ENCODE measurements at places on chromosomes 12 and 14.

GRCh38 chr12:12714276-12715021, 2.7 kb upstream of the CDKN1B start:
- DNase-seq = peak; percentile 89

DNA sequence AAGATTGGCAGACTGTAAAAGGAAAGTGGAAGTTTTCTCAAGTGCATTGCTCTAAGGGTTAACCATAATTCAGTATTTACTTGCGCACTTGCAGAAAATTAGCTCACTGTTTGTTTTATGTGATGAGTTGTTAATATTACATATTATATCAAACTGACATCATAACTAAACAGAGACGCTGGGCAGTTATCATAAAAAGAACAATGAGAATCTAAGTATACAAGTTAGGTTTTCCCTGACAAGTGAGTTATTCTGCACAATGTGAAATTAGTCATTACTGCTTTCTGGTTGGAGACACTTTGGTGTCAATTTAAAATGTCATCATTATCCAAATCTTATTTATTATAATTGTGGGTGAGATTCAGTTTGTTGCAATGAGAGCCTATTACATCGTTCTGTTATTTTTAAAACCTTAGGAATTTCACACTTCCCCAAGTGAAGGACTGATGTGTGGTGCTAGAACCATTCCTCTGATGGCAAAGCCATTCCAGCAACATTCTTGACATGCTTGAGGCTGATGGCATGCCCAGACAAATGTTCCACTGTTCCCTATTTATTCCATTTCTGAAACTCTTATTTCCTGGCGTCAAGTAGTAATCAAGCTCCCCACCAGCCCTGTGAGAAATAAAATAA, 90.1 kb upstream of the FLRT2 start:
- no peak for DNase-seq

GRCh38 chr12:106107566-106107965, 31.2 kb downstream of the NUAK1 start:
- DNase-seq = no peak

GRCh38 chr12:96919510-96920210, 12.6 kb downstream of the NEDD1 start:
- no peak for DNase-seq

DNA sequence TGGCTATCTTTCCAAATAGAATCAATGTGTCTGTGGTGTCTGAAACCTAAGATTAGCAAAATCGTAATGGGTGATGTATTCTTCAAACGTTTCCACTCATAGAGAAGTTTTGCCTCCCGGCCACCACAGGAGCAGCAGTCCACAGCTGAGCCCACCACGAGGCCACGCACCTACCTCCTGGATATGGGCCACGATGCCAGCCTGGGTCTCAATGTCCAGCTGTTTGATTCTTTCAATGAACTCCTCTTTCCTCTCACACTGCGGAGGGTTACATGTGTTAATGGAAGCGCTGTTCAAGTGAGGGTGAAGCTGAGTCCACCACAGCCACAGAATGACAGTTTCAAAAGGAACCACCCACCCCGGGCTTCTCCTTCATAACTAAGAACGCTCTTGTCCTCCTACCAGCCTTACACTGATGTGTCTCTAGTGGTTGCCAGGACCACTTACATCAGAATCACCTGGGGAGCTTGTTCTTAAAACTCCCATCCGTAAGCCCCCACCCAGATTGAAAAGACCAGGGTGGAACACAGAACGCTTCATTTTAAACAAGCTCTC, 75.3 kb downstream of the CCDC88C start:
- no peak for DNase-seq

- DNase-seq = no peak
These were observed 17.6 kb upstream of the SLC2A13 start for GRCh38 chr12:40123496-40123895.

DNA sequence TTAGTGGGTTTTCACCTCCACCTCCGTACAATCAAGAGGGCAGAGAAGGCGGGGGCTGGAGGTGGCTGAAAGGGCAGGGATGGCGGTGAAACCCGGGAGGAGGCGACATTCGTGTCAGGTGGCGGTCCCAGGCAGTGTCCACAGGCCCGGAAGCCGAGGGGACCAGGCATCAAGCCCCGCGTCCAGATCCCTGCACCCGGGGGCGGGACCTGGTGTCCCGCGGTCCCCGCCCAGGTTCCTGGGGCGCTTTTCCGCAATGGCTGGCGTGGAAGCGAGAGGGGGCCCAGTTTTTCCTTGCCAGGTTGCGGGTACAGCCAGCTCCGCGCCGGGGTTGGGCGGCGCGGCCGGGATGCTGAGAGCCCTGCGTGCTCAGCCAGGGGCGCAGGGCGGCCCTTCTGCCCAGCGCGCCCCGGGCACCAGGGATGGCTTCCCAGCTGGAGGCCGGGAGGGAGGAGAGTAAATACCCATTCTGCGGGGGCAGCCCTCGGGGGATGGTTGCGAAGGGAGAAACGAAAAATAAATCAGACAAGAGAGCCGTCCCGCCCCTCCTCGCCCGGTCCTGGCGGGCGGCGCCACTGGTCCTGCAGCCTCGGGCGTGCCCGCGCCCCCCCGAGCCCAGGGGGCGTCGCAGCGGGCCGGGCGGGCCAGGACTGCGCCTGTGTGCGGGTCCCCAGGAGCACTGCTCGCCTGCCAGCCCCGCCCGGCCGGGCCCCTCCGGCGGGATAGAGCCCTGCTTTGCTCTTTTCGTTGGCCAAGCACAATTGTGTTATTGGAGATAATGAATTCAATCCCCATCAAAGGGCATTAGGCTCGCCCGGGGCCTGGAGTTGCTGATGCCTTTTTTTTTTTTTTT, 11.5 kb downstream of the FOXA1 start:
- DNase-seq = no peak

- no peak for DNase-seq
These were observed 10.2 kb downstream of the RCOR1 start for GRCh38 chr14:102602421-102603292.

- DNase-seq = no peak
These were observed 131.9 kb upstream of the CPM start for GRCh38 chr12:69064734-69065443.

DNA sequence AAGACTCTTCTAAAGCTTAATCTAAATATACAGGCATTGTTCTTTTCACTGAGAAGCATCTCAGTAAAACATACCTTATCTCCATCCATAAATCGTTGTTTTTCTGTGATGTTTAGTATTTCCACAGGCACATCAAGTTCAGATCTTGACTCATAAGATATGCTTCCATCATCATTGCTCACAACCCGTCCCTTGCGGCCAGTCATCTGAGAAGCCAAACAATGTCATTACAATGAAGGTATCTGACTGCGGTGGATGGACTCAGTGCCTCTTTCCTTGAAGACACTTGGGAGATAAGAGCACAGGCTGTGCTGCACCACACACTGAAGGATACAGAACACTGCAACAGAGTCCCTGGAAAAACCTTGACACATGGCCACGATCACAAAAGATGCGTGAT, 44.8 kb downstream of the SBNO1 start:
- no peak for DNase-seq

- DNase-seq = no peak
These were observed 624 bp upstream of the PLEKHD1 start for GRCh38 chr14:69483765-69484443.

- no peak for DNase-seq
These were observed at the start of gene ABCC9 for GRCh38 chr12:21940549-21941505. TSS of gene ABCC9 (minus strand) at chr12:21941426. CDS start at chr12:21936674, 4,752 bp downstream.

GRCh38 chr14:49106741-49107667, 479.2 kb downstream of the RPS29 start:
- no peak for DNase-seq

GRCh38 chr14:92416544-92416943, 93.6 kb downstream of the SLC24A4 start:
- no peak for DNase-seq

DNA sequence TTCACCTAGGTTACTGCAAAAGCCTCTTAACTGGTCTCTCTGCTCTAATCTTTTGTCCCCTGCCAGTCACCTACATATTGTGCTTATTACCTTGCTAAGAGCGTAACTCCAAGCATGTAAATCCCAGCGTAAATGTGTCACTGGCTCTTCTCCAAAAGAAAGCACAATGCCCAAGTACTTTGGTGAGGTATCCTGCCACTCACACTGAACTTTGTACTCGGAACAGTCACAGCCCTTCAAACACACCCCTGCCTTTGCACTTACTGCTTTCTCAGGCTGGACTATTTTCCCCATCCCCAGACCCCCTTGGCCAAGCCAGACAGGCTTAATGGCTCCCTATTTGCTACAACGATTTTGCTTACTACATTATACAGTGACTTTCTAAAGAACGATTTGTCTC, 31.7 kb downstream of the GALNT4 start:
- no peak for DNase-seq

DNA sequence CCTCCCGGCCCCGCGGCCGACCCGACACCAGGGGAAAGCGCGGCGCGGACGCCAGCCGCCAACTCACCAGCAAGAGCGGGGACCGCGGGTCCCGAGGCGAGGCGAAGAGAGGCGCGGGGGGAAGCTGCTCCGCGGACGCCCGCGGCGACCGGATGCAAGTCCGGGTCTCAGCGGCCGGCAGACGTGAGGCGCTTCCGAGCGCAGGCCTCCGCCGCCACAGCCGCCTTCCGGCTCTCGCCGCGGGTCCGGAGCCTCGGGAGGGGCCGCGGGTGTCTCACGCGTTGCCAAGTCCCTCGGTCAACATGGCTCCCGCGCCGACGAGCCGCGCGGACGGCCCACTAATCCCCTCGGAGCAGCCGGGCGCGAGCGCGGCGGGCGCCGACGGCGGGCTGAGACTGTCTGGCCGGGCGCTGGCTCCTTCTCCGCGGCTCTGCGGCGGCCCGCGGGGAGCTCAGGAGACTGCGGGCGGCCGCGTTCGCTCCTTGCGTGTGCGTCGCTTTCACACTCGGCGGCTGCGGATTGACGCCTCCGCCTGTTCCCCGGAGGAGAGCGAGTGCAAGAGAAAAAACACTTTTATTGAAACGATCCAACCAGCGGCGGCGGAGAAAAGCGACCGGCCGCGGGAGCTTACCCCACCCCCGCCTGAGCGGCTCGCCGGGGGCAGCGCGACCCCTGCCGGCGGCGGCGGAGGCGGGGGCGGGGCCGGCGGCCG, at the start of gene CDK17:
Gene CDK17, minus strand, starts transcription at position 521 of the 712 bp plus-strand sequence. CDS start 65,603 bp downstream, outside the sequence.
- peak; percentile 91 for DNase-seq

DNA sequence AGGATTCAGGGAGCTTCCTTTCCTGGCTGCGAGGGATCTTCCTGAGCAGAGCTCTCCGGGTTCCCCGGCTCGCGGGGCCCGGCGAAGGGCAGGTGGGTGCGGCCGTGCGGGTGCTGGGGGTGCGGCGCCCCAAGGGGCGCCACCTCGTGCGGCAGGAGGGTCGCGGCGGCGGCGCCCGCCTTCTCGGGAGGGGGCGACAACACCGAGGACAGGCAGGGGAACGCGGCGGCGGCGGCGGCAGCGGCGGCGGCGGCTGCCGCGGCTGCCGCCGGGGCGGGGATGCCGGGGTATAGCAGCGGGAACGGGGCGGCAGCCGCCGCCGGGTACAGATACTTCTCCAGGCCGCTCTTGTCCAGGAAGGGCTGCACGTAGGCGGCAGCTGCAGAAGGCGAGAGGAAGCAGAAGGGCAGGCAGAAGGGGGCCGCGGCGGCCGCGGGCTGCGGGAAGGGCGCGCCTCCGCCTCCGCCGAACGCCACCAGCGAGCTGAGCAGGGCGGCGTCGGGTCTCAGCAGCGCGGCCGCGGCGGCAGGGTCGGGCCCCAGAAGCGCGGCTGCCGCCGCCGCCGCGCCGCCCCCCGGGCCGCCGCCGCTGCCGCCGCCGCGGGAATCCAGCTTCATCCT, 2.7 kb downstream of the BHLHE41 start:
- peak; percentile 42 for DNase-seq

DNA sequence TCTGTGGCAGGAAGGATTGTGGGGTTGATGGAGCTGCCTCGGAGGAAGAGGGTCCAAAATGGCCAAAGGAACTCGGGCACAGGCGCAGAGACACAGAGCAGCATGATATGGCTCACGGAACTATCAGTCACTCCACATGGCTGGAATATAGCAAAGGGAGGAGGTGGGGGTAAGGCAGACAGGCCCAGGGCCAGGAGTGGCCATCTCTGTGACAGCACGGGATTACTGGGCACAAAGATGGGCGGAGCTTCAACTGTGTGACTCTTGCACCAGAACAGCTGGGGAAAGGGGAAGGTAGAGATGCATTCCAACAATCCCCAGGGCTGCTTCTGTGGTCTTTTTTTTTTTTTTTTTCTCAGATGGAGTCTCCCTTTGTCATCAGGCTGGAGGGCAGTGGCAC, 24.8 kb upstream of the EML1 start:
- no peak for DNase-seq

GRCh38 chr12:111457071-111457470, 51.3 kb downstream of the SH2B3 start:
- DNase-seq = no peak

- DNase-seq = no peak
These were observed 2.1 kb upstream of the DLST start for GRCh38 chr14:74879427-74880182.

DNA sequence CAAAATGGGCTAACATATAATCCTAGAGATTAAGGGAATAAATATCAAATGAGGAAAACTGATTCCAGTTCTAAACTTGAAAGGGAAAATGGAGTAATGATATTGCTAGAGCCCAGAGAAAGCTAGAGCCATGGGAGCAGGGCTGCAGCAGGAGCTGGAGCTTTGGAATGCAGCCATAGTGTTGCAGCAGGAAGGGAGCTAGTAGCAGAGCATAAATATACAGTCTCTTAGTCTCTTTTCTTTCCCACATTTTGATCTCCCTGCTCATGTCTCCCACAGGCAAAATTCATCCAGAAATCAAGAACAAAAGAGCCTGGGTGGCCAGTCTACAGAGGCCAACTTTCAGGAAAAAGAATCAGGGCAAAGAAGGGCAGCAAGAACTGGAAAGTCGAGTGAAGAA, 253.7 kb downstream of the ATXN7L3B start:
- DNase-seq = no peak

- DNase-seq = no peak
These were observed 218.4 kb downstream of the BCAT1 start for GRCh38 chr12:24730489-24730896.

DNA sequence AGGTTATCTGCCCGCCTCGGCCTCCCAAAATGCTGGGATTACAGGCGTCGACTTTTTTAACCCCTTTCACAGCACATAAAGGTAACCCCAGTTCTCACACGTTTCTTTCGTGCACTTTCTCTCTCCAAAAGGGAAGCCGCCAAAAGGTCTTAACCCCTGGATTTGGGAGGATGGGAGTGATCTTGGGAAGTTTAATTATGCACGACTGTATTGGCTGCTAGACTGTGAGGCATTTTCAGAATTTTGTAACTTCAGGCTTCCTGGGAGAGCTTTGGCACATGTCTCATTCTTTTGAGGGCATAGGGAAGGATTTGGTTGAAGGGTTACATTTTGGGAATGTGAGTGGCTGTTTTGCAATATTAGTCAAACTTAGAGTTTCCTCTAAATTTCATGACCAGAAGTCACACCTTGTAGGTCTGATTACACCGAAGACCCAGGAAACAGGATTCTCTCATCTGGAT, 1.4 kb upstream of the SMARCC2 start:
- DNase-seq = no peak

DNA sequence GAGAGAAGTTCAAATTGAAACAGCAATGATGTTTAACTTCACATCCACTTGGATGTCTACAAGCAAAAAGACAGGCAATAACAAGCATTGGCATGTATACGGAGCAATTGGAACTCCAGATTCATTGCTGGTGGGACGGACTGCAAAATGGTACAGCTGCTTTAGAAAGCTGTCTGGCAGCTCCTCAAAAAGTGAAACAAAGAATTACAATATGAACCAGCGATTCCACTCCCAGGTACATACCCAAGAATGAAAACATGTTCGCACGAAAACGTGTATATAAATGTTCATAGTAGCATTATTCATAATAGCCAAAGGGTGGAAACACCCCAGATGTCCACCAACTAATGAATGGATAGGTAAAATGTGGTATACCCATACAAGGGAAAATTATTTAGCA, 125.7 kb downstream of the HMGA2 start:
- no peak for DNase-seq

- DNase-seq = no peak
These were observed 178.2 kb downstream of the BCL11B start for GRCh38 chr14:99093532-99094517.

Measured in RPMI8226 (cell line).